Endothelial cell (in vitro differentiated cells): ENCODE measurements at places on chromosomes 6 and 20.

DNA sequence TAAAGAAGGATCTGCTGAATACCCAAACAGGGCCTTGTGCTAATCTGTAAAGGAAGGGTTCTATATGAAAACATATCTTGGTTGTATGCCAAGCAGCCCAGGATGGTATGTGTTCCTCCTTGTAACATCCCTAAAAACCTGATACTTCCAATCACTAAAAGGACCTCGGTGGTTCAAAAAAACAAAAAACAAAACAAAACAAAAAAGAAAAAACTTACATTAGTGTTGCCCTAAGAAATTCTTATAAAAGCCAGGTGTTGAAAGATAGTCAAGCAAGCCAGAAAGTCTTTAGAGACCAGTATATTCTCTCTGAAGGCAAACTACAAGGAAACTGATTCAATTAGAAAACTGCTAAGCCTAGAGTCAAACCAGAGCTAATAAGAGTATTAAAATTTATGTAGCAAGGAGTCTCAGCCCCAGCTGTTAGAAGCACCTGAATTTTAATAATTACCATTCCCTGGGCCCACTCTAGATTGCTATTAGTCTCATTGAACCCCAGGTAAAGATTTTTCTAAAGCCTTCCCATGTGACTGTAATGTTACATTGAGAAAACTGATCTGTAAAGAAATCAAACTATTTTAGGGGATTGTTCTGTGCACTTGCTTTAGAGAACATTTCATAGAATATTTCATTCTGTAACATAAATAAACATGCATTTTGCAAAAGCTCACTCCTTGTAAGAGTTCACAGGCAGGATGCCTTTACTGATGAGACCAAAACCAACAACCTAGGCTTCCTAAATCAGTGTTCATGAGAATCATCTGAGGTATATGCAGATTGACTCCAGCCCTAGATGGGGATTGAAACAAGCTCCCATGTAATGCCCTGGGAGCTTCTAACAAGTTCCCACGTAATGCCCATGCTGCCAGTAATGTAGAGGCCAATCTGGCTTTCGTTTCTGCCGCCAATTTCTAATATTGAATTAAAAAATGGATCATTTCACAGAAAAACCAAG lies 95.2 kb upstream of the BTN3A2 start:
- DNase-seq: no peak

DNA sequence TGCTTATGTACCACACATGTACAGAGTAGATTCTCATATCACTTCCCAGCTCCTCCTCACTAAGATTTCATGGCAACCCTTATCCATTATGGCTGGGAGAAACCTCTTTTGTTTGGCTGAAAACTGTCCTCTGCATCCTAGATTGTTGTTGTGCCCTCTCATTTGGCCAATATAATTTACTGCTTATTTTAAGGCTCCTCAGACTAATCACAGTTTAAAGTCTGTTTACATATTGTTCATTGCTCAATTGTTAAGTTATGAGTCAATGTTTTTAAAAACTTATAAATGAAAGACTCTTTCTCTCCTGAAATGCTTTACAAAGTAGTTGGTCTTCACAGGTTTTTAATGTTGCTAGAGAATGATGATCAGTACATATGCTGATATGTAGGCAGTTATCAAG lies 57.3 kb downstream of the FAM83B start:
- DNase-seq: no peak

- no peak for DNase-seq
Observed at GRCh38 chr6:40819182-40819834, 219.7 kb downstream of the UNC5CL start.

GRCh38 chr20:22214296-22214695 lies 370.1 kb downstream of the FOXA2 start:
- DNase-seq: no peak

- no peak for DNase-seq
Observed at GRCh38 chr6:19824058-19824807, 12.9 kb upstream of the ID4 start.

GRCh38 chr6:32081168-32081990 lies 27.8 kb downstream of the TNXB start:
- DNase-seq: no peak

GRCh38 chr20:56454754-56455153 lies 13.7 kb upstream of the RTF2 start:
- DNase-seq: no peak

DNA sequence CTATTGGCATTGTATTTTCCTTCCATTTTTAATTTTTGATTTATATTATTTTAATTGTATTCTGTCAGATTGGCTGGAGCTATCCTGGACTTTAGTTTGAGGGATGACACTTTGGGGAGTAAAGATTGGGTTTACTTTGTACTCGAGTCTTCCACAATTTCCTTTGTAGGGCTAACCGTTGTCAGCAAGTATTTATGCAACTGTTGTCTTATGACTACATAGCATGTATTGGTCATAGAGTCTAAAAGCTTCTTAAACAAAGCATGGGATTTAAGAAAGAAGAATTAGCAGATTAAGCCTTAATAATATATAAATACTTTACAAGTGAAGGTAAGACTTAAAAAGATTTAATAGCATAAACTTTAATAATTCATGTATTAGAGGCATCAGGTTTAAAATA lies 19.6 kb downstream of the FARS2 start:
- DNase-seq: no peak

DNA sequence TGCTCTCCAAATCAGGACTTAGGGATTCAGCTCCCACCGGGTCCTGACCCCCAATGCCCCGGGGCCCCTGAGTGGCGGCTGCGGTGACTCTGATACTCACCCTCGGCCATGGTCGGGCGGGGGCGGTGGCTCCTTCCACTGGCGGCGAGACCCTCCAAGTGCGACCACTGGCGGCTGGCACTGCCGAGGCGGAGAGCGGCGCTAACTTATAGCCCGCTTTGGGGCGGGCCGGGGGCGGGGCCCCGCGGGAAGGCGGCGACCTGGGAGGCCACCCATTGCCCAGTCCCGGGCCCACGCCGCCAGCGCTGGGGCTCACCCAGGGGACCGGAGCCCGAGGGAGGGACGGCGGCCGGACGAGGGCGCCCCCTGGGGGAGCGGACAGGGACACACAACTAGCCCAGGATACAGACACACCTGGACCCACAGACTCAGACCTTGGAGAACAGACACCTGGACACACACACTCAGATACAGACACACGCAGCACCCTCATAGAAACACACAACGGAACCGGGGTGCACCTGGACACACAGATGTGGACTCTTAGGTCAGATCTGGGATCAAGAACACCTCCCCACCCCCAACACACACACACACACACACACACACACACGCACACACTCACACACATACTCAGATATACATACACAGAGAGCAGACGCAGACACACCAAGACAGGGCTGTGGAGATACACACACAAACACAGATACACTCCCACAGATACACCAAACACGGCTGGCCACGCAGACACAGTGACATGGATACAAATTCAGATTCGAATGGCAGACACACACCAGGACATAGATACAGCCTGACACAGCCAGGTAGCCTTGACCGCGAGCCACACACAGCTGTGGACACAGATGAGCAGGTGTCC lies at the start of gene TGM2:
Gene TGM2, minus strand, starts transcription at position 182 of the 877 bp plus-strand sequence. Its CDS starts 72 bp downstream, at position 110.
- DNase-seq: peak; percentile 77

- DNase-seq: no peak
Observed at GRCh38 chr6:28802417-28803336, 121.1 kb downstream of the TRIM27 start.

DNA sequence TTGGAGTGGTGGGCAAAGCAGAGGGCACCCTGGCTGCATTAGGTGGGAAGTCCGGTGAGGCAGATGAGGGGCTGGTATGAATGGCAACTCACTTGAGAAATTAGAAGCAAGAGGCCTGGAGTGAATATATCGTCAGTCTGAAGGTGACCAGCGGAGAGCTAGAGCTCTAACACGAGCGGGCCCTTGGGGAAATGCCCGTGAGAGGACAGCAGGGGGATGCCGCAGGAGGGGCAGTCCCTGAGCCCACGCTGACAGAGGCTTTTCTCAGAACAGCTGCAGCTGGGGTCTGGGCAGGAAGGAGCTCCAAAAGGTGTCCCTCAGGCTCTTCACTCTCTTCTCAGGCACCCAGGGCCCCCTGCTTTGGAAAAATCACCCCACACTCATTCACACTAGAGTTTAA lies 32.0 kb upstream of the CD93 start:
- DNase-seq: no peak

DNA sequence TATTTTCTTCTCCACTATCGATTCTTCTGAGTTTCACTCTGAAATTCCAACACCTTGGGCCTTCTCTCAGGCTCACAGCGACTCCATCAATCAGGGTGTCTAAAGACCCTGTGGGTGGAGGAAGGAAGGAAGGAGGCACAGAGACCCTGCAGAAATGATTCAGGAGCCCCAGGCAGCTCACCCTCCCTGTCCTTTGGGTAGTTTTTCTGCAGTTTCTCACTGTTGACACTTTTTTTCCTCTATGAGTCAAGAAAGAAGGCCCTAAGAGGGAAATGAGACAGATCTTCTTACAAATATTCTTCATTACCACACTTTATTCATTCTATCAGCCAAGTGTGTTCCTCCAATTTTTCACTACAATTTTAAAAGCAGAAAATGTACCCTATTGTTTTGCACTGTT lies 34.2 kb upstream of the TBXT start:
- no peak for DNase-seq

GRCh38 chr6:13672904-13673303 lies 38.7 kb downstream of the RANBP9 start:
- no peak for DNase-seq

- no peak for DNase-seq
Observed at GRCh38 chr6:169654598-169655391, 47.0 kb downstream of the WDR27 start.

GRCh38 chr6:33812669-33813068 lies 8.9 kb upstream of the MLN start:
- DNase-seq: peak; percentile 86

GRCh38 chr6:11702089-11702488 lies 76.5 kb downstream of the ADTRP start:
- DNase-seq: no peak

GRCh38 chr20:17809362-17810061 lies 109.7 kb downstream of the BANF2 start:
- DNase-seq: no peak

DNA sequence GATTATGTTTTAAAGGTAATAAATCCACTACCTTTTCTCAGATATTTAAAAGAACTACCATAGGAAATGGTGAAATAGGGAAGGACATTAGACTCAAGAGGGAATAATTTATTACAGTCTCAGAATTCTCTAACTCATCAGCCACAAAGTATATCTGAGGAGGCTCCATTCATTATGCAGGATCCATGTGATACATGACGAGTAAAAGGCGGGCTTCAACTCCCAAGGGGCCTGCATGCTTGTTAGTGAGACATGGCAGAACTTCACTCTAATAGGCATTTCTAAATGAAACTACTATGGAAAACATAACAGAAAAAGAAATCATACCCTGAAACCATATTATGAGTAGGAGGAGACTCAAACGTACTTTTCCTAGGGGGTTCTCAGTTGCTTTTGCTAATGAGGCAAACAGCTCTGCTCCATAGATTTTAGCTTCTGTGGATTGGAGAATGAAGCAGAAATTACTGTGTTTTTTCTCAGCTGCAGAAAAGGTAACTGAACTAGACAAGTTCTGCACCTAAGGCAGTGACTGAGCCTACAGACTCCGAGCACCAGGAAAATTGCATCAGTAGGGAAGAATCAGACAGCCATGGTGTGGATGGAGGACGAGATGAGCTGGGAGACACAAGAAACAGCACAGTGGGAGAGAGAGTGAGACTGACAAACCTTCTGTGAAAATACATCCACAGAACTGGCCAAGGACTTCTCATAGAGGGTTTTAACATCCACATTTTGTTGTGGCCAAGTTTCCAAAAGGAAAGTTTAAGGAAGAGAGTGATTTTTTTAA lies 254.6 kb upstream of the PRDM1 start:
- DNase-seq: no peak

DNA sequence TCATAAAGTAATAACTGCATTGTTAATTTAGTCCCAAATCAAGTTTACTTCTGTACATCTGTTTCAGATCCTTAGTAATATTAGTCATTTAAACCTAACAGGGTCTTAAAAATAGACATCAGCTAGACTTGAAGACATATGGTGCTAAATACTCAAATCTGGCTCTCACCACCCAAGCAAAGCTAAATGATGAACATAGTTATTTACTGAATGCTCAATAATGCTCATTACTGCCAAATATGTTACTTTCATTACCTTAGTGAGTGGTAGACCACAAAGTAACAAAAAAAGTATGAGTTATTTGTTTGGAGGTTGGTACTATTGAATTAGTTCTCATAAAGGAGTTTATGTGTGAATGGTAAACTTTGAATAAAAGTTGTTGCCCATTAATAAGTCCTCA lies 502.1 kb downstream of the PKHD1 start:
- no peak for DNase-seq

DNA sequence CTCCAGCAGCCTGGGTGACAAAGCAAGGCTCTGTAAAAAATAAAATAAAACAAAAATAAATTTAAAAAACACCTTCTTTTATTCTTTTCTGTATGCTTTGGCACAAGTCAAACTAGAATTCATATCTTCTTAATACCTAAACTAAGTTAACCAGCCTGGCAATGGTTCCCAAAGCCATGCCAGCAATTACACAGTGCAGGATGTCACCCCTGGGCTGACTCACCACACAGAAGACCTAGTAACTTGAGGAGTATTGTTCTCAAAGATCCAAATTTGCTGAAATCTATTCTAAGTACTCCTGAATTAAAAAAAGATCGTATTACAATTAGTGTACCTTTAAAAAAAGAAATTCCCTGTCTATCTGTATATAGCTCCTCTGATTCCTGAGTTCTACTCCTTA lies 162.7 kb upstream of the SGK1 start:
- no peak for DNase-seq

DNA sequence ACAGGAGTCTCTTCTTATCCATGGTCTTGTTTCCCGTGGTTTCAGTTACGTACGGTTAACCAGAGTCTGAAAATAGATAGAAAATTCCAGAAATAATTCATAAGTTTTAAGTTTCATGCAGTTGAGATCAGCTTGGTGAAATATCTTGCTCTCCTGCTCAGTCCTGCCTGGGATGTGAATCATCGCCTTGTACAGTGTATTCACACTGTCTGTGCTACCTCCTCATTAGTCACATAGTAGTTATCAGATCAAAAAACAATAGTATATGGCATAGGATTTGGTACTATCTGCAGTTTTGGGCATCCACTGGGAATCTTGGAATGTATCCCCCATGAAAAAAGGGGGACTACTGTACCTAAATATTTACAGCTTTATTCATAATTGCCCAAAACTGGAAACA lies 22.7 kb upstream of the MOCS1 start:
- DNase-seq: no peak

- no peak for DNase-seq
Observed at GRCh38 chr20:6282642-6283041, 159.8 kb upstream of the FERMT1 start.

- DNase-seq: no peak
Observed at GRCh38 chr6:88609983-88610382, 353.4 kb downstream of the RNGTT start.

GRCh38 chr6:150212778-150213177 lies 69.9 kb downstream of the PPP1R14C start:
- DNase-seq: no peak
